ENCODE measurements at places on chromosomes 11 and 22.

GRCh38 chr11:87173185-87174039 lies 135.7 kb downstream of the TMEM135 start:
- no peak for DNase-seq

- no peak for DNase-seq
These were observed 7.3 kb downstream of the HORMAD2 start for GRCh38 chr22:30087611-30088010.

- no peak for DNase-seq
These were observed 1.6 kb downstream of the IRF7 start for GRCh38 chr11:614021-614622.

DNA sequence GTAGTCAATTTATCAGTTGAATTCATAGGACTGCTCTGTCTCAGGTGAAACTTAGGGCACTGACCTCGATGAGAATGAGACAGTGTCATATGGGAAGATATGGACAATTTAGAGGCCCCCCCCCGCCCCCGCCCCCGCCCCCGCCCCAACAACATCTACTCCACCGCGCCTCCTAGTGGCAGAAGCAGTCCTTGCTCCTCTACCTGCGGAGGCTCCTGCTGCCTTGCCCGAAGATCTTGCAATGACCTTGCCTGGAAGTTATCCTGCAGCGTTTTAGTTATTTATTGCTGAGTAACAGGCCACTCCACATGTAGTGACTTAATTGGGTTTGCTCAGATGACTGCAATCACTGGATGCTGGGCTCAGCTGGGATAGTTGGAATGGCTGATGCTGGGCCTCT lies 15.2 kb downstream of the SERPINH1 start:
- DNase-seq = no peak

- DNase-seq = no peak
These were observed 39.3 kb upstream of the SORL1 start for GRCh38 chr11:121412711-121413415.

DNA sequence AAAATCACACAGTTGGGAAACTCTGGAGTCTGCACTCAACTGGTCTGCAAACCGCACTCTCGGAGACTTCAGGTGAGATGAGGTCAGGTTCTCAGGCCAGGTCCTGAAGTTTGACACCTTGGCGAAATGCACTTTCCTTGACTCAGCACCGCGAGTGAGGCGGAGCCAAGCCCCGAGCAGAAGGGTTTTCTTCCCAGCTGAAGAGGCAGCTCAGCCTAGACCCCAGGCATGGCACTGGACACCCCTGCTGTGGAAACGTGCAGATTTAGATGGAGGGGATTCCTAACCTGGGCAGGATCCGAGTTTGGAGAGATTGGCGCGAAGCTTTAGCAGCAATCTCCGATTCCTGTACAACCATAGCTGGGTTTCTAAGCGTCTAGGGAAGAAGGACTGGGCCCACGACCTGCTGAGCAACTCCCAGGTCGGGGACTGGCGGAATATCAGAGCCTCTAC lies 835 bp upstream of the MYOD1 start:
- no peak for DNase-seq

DNA sequence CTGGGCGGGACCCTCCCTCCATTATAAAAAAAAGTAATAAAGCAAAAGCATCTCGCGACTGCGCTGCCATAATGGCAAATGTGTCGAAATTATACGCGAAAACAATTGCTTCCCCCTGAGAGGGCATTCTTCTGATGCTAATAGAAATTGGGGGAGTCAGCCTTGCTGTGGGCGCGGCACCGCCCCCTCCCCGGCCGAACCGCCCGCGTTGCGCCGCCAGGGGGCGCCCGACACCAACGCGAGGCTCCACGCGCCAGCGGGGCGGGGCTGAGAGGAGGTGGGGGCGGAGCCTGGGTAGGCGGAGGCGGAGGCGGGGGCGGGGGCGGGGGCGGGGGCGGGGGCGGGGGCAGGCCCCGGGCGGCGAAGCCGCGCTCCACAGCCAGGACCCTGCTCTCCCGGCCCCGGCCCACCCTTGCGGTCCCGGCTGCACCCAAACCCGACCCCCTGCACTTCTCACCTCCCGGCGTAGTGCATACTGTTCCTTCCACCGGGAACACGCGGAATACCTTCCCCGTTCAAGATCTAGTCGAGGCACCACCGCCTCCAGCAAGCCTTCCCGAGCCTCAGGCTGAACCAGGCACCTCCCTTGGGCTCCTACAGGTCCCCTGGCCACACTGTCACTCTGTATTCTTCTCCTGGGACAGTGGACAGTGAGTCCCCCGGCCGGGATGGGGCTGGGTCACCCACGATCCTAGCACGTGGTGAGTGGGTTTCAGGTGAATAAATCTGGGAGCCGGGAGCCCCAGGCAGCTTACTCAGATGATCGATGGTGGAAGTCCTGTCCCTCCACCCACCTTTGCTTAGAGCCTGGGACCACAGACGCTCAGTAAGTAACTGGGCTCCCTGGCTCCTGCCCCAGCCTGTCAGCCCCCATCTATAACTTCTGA lies 15.5 kb upstream of the UPK3A start:
- peak; percentile 90 for DNase-seq

- DNase-seq = no peak
These were observed 49.2 kb downstream of the STK33 start for GRCh38 chr11:8544807-8545206.

DNA sequence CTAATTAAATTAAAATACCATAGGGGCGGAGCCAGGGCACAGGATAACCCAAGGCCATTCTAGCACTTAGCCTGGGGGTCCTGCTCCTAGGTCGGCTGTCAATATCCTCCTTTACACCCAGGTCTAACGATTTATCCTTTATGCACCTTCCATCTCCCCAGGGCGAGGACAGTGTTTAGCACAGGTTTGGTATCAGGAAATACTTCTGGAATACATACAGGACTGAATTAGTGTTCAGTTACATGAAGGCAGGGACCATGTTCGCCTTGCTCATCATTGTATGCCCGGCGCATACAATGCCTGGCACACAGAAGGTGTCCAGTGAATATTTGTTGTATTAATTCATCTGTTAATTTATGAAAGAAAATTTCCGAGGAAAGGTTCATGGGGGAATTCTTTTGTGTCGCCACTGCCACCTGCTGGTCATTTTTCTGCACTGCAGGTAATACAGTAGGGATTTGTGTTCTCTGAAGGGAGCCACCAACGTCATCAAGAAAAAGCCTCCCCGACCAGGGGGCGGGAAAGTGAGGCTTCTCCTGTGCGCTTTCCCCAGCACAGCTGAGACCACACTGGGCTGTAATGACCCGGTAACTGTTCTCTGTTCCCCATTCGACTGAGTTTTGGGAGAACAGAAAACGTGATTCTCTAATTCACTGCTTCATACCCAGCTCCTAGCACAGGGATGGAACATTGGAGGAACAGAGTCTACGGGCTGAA lies 68.7 kb upstream of the ASPHD2 start:
- DNase-seq = peak; percentile 54

DNA sequence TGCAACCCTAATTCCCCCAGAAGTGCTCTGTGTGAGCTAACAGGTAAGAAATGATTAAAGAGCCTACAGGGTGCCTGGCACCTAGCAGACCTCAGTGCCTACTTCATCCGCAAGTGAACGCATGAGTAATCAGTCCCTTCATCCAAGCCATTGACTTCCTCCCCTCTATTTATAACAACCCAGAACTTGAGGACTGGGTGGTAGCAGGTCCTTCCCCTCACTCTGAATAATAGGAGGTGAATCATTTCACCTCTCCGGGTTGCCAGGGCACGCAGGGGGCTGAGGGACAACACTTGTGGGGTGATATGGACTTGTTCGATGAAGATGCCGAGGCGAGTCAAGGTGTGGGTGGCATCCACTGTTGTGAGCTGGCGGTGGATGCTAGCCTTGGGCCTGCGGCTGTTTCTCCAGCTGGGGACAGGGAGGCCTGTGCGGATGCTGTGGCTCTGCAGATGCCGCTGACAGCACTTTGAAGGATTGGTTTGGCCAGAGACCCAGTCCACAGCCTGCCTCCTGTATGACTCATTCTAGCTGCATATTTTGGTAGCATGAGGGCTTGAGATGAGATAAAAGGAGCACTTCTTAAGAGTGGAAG lies 11.7 kb upstream of the SORL1-AS1 start:
- DNase-seq = no peak

GRCh38 chr11:29161191-29161590 lies 855.6 kb downstream of the KCNA4 start:
- no peak for DNase-seq

GRCh38 chr22:49847751-49848689 lies 5.6 kb upstream of the ZBED4 start:
- DNase-seq = no peak

DNA sequence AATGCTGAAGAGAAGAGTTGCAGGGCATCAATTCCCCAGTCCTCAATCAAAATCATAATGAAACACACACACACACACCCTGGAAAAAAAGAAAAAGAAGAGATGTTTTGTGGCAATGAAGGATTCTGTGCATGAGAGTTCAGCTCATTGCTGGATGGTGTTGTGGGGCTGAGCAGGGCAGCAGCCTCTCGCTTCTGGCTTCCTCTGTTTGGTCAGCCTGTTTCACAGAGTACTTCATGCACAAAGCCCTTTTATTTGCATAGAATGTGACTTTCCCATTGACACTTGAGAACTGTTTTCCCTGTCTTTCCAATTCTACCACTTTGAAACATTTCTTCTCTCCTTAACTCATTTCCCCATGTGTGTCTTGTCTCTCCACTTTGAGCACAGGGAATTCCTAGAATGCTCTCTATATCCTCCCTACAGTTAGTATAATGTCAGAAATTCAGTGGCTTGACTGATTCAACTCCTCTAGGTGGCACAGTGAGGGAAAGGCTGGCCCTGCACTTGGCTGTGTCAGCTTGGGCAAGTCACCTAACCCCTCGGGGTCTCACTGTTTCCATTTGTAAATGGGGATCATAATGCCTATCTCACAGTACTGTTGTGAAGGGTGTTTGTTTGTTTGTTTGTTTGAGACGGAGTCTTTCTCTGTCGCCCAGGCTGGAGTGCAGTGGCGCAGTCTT lies 25.4 kb upstream of the BSX start:
- DNase-seq = no peak

DNA sequence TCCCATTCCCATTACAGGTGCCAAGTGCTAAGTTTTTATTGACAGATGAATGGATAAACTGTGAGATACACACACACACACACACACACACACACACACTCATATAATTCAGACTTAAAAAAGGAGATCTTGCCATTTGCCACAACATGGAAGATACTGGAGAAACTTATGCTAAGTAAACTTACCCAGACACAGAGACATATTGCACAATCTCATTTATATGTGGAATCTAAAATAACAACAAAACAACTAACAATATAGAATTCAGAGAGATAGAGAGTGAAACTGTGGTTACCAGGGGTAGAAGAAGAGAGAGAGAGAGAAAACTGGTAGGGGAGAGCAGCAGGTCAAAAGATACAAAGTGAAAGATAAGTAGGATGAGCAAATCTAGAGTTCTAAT lies 1.4 kb downstream of the MS4A6E start:
- no peak for DNase-seq

GRCh38 chr11:15327786-15328231 lies 213.1 kb downstream of the INSC start:
- peak; percentile 59 for DNase-seq

DNA sequence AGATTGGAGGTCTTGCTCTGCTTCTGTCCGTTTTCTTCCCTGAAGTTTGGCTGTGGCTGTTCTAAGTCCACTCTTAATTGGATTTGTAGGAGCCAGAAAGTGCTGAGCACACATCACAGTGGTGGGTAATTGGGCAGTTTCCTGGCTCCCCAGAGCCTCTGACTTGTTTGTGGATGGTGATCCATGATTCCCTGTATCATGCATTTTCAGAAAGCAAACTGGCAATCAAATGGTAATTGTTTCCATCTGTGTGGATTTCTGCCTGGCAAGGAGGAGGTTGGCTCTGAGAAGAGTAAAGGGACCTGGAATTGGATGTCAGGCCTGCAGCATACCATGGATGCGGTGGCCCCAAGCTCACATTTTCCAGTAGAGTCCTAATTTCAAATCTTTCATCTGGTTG lies 49.5 kb downstream of the PPFIBP2 start:
- DNase-seq = no peak

DNA sequence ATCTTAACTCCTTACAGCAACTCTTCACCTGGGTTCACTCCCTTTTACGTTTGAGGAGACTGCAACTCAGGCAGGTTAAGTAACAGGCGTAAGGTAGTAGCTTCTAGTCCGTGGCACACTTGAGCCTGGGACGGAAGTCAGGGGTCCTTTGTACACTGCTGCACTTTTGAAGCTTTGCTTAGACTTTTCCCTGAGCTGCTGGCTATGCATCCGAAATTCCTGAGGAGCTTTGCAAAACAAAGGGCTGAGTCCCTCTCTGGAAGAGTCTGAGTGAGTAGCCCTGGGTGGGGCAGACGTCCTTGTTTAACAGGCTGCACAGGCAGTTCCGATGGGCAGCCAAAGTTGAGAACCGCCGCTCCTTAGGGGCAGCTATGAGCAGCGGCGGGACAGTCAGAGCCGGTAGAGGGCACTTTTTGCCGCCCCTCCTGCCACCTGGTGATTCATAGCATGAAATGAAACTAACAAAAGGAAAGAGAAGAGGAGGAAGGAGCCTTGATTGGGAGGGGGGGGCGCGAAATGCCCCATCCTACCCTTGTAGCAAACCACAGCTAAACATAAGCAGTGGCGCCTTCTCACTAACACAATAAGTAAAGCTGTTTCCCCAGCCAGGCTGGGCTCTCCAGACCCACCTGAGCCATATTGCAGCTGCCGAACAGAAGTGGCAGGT lies 1.4 kb downstream of the TMEM109 start:
- no peak for DNase-seq

DNA sequence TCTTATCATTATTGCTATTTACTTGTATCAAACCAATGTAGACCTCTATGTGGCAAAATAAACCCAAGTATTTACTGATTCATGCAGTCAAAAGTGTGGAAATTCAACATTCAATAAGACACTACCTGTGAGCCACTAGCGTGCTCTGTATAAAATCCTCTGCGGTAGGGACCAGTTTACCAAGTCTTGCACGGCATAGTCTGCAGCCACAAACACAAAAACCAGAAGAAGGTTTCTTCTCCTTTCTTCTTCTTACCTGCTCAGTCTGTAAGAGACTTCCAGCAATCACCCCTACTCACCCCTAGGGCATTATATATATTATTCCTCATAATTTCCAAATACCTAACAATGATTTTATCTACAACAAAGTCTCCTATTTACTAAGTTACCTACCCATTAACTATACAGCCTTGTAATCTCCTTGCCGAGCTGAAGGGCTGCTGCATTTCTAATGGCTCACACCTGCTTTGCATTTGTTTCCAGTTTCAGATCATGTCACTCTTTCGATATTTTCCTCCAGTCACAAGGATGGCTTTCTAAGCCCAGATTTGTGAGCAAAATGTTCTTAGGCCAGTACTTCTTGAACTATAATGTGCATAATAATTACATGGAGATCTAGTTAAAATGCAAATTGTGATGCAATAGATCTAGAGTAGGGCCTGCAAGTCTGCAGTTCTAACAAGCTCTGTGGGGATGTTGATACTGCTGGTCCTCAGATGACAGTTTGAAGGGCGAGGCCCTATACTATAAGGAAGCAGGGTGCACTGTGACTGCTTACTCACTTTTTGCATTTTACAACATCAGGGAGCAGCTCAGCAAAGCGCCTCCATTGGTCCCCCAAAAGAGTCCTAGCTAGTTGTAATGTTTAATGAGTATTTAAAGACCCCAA lies 191.9 kb upstream of the DDI1 start:
- DNase-seq = no peak
